ENCODE measurements at places on chromosomes 5 and 9.

DNA sequence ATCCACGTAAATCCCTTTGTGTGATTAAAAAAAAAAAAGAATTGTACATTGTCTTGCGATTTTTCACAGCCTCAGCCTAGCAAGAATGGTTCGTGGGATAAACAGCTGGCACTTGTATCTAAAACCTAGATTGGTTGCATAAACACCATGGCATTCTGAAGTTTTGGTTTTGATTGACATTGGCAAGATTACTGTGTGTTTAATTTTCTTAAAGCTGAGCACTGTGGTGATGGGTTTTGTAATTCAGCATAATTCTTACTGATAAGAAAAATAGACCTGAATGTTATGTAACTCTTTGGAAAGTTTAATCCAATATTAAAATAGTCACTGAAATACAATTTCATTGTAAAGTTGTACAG lies 23.4 kb upstream of the ANKRD18A start:
- no peak for DNase-seq

DNA sequence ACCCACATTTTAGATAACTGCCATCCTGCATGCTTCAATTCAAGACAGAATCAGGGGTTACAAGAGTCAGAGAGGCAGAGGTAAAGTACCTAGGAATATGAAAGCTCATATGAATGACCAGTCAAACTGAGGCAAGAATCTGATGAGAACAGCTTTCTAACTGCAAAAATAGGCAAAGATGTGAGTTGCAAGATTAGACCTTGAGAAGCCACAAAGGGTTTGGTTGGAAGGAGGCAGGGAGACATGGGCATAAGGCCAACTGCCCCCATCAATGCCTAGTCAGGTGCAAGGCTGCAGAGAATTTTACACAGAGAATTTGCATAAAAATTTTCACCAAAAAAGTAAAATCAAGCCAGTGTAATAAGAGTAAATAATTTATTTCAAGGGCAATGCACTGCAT lies 12.8 kb downstream of the FAM114A2 start:
- DNase-seq, result no peak

DNA sequence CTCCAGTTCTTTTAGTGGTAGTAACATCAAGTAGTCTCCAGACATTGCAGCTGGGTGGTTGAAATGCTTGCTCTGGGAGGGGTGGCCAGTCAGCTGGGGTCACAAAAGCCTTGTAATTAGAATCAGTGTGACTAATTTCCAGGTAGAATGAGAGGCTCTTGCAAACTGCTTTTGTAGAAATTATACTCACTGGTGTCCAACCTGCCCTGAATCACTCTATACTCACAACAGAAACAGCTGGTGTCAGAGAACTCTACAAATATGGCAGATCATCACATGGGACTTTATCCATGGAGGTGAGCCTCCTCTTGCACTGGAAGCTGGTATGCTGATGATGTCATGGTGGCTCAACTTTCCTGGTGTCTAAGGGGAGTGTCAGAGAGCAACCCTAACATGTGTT lies 71.3 kb downstream of the SH3TC2 start:
- DNase-seq, result no peak

DNA sequence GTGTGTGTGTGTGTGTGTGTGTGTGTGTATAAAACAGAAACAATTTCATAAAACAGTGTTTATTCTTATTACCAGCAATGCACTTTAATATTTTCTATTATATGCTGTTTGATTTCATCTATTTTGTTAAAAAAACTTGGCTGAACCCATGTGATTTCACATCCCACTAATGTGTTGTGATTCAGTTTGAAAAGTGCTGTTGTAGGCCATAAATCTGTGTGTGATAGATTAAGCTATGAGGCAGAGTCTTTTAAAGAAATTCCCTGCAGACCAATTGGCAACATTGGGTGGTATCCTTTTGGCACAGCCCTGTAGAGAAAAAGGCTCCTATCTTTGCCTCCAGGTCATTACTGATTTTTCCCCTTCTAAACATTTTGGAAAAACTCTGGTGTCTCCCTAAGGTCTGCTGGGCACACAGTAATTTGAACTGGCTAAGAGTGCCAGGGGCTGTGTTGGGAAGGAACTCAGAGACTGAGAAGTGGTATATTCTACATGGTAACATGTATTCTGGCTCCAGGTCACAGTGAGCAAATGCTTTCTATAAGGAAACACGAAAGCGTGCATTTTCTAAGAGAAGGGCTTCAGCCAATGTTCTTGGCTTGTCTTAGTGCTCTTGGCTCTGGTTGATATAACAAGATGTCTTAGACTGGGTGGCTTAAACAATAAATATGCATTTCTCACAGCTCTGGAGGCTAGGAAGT lies 4.5 kb downstream of the CAMK4 start:
- DNase-seq, result no peak

DNA sequence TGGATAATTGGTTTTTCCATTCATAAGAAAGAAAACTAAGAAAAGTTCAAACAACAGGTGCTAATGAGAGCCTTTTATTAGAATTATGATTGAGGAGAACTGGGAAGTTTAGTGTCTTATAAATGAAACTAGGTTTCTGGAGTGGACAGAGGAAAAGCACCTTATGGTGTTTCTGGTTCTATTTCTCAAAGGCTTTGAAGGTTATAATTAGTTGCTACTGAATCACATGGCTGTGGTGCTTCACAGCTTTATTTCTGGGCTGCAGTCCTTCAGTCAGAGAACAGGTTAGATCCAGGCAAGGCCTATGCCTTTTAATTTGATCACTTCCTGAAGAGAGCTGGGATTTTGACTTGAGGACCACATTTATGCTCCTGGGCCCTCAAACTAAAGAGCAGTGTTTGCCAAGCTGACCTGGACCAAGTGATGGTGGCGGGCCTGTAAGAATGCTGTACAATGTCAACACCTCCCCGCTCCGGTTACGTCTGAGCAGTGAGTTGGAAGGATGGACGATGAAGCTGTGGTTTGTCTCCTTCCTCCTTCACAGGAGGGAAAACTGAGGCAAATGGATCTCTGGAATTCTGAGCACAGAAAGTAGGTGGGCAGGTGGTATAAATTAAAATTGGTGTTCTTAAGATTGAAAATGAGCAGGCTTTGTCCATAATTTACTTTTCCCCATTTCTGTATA lies 56.0 kb downstream of the ZNF462 start:
- no peak for DNase-seq
